ENCODE measurements at places on chromosomes 12 and 14.

DNA sequence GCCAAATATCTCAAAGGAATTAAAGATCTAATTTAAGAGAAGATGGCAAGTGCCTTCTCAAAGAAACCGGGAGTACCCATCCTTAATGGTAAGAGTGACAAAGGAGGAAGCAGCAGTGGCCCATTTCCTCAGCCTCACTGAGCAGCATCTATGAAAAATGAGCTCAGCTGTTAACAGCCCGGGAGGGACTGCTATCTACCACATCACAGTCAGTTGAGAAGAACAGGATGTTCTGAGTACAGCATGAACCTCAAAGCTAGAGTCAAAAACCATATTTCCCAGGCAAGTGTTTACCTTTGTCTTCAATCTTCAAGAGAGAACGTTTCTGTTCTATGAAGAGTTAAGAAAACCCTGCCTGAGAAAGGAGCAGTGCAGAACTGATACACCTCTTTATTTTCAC lies 115.0 kb downstream of the BTG1 start:
- no peak for DNase-seq

DNA sequence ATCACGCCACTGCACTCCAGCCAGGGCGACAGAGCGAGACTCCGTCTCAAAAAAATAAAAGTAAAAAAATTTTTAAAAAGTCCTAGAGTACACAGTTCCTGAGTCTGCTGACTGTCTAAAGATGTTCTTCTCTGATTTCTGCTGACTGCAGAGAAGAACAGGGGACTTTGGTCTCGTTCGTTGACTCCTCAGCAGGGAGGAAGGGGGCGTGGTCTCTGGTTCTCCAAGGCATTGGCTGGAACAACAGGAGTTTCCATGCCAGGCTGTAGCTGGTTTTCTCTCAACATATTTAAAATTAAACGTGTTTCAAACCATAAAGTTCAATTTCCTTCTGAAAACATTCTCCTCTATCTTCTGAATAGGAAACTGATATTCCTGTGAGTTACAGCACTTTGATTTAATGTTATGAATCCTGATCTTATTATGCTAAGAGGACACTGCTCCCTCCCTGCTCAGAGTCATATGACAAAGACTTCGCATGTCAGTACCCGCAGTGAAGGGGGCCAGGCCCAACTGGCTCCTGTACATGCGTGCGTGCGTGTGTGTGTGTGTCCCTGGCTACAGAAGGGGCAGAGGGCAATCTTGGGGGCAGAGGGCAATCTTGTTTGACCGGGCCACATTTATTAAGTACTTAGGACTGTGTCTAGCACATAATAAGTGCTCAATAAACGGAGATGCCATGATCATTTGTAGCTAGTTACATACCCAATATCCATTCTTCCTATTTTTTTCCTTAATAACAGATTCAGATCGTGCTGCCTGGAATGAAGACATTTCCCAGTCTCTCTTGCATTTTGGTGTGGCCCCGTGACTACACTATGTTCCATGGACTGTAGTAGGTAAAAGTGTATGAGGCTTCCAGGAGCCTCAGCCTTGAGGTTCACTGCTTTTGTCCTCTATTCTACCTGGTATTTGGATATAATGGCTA lies 16.5 kb upstream of the HNF1A start:
- no peak for DNase-seq

DNA sequence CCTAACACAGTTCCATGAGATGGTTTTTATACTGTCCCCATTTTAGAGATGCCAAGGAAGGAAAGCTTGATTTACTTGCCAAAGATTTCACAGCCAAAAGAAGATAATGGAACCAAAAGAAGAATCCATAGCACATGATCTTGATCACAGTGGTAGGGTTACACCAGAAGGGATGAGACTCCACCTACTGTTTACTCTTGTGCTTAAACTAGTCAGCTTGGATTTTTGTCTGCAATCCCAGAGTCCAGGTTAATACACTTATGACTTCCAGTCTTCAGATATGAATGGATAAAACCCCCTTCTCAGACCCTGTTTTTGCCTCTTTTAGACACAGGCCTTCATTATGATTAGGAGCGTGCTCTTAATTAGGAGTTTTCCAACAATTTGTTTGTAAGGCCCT lies 454.2 kb downstream of the AEBP2 start:
- no peak for DNase-seq

- DNase-seq, result no peak
Measured at GRCh38 chr14:95483309-95484165, 32.9 kb downstream of the SYNE3 start.

GRCh38 chr12:88982694-88983093 lies 369.6 kb downstream of the DUSP6 start:
- DNase-seq, result no peak
